Left forelimb (tissue), 1 donor: ENCODE measurements at places on chromosomes 2 and 18.

GRCh38 chr2:101509499-101510284, 34.8 kb upstream of the RFX8 start:
- no peak for DNase-seq

DNA sequence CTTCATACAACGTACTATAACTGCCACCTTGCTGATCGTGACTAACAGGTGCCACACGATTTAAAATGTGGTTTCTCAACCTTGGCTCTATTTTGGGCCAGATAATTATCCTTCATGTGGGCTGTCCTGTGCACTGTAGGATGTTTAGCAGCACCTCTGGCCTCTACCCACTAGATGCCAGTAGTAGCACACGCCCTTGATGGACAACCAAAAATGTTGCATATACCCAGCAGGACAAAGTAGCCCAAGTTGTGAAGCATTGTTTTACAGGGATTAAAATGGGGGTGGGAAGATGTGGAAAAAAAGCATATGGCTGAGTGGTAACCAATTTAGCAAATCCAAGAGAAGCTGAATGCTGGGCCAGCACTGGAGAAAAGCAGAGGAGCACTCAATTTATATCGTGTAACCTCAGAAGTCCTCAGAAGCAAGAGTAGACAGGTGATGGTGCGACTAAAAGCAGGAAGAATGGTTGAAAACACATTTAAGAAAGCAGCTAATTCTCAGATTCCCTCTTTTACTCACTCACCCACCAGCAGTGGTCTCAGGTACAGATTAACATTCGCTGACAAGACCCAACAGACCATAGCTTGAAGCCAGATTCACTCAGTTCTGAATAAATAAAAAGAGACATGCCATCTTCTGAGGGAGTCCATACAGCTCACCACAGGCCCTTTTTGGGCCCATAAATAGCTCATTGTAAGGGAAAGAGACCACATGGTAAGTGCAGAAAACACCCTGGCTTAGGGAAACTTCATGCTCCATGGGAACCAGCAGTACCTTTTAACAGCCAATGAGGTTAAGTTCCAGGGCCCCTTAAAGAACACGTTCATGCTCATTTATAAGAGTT, 50.6 kb downstream of the RAPH1 start:
- DNase-seq = no peak

GRCh38 chr2:28713577-28714298, 37.9 kb upstream of the PPP1CB start:
- DNase-seq = no peak

DNA sequence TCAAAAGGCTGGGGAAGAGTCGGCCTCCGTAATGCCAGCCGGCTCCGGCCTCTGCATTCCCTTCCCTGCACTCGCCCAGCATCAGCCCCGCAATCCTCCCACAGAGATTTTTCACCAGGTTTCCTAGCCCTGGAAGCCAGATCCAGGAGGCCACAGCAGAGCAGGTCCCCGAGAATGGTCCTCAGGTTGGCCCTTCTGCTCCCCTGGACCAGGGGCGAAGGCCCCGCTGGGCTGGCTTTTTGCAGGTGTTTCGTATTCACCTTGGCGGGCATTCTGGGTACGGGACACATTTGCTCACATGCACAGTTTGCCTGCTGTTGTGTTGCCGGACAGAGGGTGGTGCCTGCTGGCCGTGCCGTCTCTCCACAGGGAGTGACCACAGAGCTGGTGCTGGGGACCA, 309.5 kb downstream of the NDUFA10 start:
- peak; percentile 49 for DNase-seq

DNA sequence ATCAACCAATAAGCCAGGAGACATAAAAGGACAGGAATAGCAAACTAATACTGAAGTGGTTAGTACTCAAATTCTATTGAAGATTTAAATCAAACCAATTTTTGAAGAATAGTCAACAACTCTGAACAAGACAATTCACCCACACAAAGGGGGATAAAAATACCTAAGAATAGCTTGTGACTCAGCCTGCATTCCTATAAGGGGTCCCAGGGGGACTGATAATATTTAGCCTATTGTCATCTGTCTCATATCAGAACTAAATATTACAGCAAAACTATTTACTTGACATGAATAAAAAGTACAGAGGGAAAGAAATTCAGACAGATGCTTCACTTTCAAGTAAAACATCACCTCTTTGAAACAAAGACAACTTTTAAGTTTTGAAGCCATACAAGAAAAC, 7.7 kb downstream of the ITSN2 start:
- DNase-seq = no peak

DNA sequence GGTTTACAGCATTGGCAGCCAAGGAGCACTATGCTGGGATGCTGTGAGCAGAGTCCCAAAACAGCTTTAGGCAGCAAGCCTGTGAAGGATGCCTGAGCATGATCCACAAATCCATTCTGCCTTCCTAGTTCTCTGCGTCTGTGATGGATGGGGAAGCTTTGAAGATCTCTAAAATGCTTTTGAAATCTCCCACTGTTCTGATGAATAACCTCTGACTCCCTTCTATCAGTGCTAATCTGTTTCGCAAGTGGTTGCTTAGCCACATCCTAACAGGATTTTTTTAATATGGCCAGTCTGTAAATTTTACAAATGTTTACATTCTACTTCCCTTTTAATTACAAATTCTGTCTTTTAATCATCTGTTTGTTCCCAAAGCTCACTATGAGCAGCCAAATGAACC, 319.2 kb downstream of the GULP1 start:
- DNase-seq = no peak

GRCh38 chr2:229578052-229578846, 136.1 kb downstream of the DNER start:
- no peak for DNase-seq

DNA sequence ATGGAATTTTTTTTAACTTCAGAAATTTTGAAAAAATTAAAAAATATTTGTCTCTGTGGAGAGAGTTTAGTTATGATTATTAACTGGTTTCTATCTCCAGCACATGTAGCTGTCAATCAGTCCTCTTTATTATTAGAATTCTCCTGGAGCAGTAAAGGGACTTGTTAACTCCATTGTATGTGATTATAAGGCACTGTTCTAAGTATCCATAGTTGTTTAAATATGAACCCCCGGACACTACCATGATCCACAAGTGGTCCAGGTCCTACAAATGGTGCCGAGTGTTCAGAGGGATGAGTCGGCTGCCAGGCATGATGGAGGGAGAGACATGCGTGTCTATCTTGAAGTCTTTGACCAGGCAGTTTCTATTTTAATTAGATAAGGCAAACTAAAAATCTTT, 492 bp downstream of the CHRNA1 start:
- peak; percentile 23 for DNase-seq

GRCh38 chr2:129466389-129466788, 513.1 kb upstream of the RAB6C start:
- DNase-seq = no peak

DNA sequence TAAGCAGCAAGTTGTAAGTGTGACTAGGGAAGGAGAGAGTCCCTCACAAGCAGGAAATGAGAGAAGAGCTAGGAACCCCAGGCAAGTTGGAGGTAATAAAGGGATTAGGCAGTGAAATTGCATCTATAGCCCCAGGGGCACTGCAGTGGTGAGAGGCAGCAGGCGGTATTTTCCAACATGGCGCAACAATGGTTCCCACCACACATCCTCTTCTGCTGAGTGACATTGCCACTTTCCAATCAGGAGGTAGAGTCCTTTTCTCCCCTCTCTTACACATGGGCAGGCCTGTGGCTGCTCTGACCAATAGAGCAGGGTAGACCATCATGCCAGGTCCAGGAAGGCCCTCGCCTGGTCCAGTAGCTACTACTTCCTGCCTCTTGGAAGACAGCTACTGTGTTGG, 86.6 kb downstream of the DNER start:
- DNase-seq = no peak

DNA sequence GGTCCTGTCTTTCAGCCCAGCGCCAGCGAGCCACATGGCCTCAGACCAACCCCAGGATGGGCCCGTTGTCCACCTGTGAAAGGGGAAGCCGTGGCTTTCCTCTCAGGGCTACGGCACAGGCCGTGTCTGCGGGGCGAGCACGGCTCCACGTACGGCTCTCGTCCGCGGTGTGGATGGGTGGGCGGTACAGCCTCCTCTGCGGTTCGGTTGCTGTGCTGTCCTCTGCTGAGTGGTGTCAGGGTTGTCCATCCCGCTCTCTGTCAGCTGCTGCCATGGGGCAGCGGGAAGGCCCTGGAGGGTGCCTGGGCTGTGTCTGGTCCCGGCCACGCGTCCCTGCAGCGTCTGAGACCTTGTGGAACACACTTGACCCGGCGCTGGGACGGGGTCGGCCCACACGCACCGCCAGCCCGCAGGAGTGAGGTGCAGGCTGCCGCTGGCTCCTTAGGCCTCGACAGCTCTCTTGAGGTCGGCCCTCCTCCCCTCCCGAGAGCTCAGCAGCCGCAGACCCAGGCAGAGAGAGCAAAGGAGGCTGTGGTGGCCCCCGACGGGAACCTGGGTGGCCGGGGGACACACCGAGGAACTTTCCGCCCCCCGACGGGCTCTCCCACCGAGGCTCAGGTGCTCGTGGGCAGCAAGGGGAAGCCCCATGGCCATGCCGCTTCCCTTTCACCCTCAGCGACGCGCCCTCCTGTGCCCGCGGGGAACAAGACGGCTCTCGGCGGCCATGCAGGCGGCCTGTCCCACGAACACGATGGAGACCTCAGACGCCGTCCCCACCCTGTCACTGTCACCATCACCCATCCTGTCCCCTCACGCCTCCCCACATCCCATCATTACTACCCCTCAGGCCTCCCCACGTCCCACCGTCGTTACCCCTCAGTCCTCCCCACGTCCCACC, 128.7 kb downstream of the NFATC1 start:
- DNase-seq = peak; percentile 63

GRCh38 chr2:232134939-232135338, 173.4 kb downstream of the DIS3L2 start:
- DNase-seq = no peak

DNA sequence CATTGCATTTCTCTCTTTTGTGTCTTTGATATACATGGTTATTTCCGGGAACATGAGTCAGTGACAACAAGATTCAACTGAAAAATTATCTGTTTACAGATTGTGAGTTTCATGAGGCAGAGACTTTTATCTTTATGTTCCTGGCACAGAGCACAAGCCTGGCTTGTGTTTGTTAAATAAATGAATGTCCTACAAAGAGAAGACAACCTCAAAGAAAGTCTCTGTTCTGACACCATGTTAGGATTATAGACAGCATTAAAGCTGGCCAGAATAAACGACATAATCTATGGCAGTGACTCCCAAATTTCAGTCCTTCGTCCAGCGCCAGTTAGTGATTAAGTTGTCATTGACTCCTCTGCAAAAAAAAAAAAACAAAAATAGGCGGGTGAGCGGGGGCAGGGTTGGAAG, 97.4 kb upstream of the DNAJC10 start:
- no peak for DNase-seq

DNA sequence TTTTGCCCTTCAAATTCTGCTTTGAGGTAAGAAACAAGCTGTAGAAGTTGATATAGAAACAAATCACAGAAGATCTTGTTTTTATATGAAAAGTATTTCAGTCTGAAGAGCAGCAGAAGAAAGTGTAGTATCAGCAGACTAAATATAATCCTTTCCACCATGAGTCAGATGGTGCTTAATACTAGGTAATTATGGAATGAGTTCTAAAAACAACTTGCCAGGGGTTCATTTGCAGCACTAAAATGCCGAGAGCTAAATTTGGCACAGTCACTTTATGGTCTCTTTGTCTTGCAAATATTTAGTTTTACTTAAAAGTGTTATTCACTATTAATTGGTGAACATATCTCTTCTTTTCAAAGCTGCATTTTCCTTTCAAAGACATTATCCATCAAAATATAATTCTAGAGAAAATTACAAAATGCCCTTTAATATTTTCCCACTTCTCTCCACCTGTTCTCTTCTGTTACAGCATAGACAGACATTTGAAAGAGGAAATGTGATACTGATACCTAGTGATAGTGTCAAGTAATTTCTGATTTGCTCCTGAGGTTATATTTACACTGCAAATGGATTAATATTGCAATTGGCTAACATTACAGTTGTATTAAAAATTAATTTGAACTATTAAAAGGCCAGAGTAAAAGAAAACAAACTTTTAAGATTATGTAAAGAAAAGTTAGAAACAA, 5.3 kb downstream of the MYL1 start:
- DNase-seq = no peak

GRCh38 chr2:3277050-3277747, 100.4 kb downstream of the EIPR1 start:
- DNase-seq = no peak

GRCh38 chr2:11647834-11648600, 22.0 kb downstream of the NTSR2 start:
- DNase-seq = peak; percentile 58

DNA sequence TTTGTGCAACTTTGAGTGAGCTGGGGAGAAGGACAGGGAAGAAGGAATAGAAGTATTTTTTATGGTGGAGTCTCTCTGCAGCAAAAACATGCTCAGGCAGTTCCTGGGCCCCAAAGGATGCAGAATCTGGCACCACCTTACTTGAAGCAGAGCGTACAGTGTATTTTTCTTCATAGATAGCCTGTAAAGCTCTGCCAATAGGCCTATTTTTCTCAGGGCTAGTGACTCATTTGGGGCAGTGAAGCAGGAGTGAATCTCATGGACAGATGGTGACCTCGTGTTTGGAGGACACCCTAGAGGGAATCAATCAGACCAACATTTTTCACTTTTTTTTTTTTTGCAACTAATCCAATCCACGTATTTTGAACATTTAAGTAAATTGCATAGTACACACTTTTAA, 268.1 kb upstream of the CXCR4 start:
- no peak for DNase-seq

- DNase-seq = peak; percentile 50
These were observed 4.4 kb upstream of the CHRNG start for GRCh38 chr2:232534940-232535651.

DNA sequence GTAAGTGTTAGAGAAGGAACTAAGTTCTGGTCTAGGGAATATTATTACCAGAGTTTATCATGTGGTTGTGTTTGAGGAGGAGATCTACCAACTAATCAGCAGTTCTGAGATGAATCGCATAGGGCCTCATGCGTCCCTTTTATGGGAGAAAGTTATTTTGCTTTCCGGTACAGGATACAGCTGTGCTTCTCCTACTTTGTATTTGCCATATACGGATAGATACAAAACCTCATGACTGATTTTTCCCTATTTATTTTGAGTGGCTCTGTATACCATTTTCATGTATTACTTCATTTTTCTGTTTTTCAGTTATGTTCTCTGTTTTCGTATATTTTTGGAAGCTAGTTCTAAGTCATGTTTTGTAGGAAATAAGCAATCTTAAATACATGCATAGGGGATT, 66.8 kb downstream of the ACSL3 start:
- DNase-seq = no peak

DNA sequence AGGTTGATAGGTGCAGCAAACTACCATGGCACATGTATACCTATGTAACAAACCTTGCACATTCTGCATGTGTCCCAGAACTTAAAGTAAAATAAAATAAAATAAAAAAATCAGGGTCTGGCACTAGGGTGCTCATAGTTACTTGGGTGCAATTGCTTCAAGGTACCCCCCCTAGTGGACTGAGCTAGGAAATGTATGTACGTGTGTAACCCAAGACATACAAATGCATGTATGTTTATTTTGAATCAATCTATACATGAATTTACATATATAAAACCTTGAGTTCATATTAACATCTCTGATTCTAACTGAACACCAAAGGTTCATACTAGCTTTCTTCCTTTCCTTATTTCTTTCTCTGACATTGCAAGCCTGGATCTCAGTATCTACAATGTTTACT, 51.5 kb downstream of the USP37 start:
- DNase-seq = no peak
